Activated T-helper 1 cell treated with anti-CD3 and anti-CD28 coated beads, Interleukin-12 subunit alpha, Interleukin-12 subunit beta, Interleukin-2, Interleukin-4 antibody, amounts not matched to agents 30 ng/mL and 10 ng/mL and 1 ng/mL, durations not matched to agents 14 hours and 24 hours and 36 hours (primary cell): ENCODE measurements at places on chromosomes 4 and X.

GRCh38 chr4:8699479-8700145, 107.0 kb downstream of the CPZ start:
- DNase-seq: no peak

DNA sequence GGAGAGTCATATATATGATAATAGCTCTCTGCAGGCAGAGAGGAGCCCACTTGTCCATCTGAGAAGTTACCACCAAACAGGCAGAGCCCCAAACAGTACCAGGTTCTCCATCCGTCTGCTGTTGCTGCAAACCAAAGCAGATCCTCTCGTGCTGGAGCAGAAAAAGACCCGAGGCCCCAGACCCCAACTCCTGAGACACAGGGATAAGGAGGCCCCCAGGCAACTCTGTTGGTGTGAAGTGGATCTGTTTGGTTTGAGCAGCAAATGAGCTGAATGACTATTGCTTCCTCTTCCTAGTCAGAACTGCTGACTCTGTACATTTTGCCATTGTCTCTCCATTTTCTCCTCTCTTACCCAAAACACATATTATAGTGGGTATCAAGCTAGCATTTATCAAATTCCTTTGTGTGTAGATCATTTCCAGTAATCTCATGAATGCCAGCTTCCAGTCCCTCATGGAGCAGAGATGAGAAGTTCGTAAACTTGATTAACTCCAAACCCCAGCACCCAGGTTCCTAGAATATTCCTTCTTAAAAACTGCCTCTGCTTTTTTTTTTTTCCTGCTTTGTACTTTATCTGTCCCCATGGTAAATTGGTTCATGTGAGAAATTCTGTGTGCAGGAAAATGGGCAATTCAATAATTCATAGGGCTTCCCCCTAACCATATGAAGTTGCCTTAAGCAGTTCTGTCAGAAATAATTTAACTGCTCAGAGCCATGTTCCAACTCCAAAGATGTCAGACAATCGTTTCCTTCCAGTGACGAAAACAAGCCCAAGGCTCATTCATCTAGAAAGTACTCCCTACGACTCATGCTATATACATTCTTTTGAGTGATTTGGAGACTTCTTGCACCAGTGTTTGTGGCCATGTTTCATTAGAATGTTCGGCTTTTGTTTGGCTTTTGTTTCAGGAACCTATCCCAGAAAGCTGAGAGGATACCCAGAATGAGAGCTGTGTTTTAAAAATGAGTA, 98.6 kb upstream of the ATXN3L start:
- DNase-seq: no peak

DNA sequence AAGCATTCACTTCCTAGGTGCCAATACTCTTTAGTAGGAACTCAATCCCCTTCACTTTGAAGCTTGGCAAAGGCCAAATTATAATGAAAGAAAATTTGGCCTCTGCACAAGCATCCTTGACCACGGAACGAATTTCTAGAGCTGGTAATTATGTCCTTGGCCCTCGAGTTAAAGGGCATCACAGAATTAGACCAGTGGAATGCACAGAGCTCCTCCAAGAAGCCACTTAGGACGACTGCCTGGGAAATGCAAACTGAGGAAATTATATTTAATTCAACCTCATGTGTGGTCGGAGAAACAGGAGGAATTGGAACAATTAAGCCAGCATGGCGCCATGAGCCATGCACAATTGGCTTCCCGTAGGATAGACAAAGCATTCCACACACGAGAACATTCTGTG, 59.3 kb downstream of the NLGN4X start:
- DNase-seq: no peak

- DNase-seq: no peak
Measured at GRCh38 chr4:183337349-183337748, 15.1 kb upstream of the CLDN24 start.

DNA sequence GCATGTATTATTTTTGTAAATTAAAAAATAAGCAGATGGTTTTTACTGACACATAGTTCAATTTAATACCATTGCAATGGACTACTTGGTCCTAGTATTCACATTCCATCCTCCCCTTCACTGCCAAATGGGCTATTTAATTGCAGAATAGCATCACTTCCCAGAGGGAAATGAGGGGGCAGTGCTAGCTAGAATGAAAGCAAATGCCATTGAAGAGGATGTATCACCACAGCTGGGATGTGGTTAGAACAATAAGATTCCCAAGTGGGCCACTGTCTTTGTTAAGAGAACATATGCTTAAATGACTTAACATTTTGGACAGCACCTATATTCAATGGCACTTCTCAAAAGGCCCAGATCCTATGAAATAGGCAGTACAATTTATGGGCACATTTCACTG, 224.7 kb downstream of the RBMX2 start:
- DNase-seq: no peak

DNA sequence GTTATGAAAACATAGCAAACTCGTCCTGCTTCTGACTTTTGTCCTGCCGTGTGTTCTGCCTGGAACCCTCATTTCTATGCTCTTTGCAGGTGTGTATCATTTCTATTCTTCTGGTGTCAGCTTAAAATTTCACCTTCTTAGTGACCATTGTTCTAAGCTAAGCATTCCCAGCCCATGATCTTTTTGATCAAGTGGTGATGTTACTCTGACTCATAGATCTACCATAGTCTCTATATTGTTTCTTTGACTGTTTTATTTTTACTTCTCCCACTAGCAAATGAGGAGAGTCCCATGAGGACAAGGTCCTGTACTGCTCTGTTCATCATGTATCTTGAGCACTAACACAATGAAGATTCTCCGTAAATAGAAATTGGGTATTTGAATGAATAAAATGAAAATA, 14.1 kb upstream of the CXCL6 start:
- DNase-seq: no peak
